ENCODE measurements at places on chromosomes 5 and 9.

DNA sequence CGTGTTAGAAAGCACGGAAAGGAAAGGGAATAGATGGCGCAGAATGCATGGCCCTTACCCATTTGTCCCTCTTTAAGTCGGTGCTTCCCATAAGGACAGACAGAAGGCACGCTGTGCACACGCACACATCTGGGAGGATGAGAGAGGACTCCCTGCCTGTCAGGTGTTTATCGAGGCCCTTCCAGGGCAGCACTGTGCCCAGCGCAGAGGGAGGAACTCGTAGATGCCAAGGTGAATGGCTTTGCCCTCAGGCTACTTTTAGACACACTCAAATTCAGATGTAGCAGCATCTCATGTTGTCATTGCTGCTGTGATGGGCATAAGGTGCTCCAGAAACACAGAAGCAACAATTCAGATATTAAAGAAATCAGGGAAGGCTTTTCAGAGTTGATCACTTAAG is 70.2 kb upstream of the CTSL start:
- DNase-seq = no peak

GRCh38 chr5:32754284-32754683 is 43.2 kb downstream of the NPR3 start:
- DNase-seq = peak; percentile 14

GRCh38 chr9:132216861-132217619 is 55.2 kb downstream of the NTNG2 start:
- DNase-seq = no peak

- DNase-seq = no peak
Observed at GRCh38 chr5:95925378-95925744, 36.3 kb downstream of the ELL2 start.

GRCh38 chr5:42614509-42614908 is 142.1 kb upstream of the CCDC152 start:
- peak; percentile 41 for DNase-seq

All from fibroblast of skin of right biceps (primary cell).